ENCODE measurements at places on chromosomes 7 and 10.

- no peak for DNase-seq
Observed at GRCh38 chr7:29300026-29300480, 105.5 kb downstream of the CHN2 start.

GRCh38 chr10:35355971-35356724 is 19.8 kb downstream of the CCNY start:
- DNase-seq = no peak

GRCh38 chr10:24908793-24909423 is 43.5 kb downstream of the PRTFDC1 start:
- DNase-seq = peak; percentile 85

- no peak for DNase-seq
Observed at GRCh38 chr10:132005147-132005546, 23.4 kb upstream of the BNIP3 start.

GRCh38 chr10:17213646-17214349 is 12.3 kb upstream of the TRDMT1 start:
- DNase-seq = peak; percentile 91

GRCh38 chr10:23521735-23522134 is 82.9 kb downstream of the OTUD1 start:
- DNase-seq = no peak

DNA sequence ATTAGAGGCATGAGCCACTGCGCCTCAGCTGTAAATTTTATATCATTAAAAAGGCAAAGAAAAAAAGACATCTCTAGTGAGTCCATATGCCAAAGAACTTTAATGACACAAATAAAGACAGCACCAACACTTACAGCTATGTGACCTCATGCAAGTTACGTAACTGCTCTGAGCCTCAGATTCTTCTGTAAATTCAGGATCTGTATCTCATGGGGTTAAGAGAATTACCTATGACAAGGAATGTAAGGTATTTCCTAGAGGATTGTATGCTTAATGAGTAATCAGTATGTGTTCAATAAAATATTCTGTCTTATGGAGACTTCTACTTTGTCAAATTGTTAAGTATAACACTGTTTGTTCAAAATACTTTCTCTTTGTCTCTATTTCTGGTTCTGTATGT is 274.0 kb upstream of the GLI3 start:
- DNase-seq = no peak

- DNase-seq = no peak
Observed at GRCh38 chr10:23820792-23821191, 381.9 kb downstream of the OTUD1 start.

DNA sequence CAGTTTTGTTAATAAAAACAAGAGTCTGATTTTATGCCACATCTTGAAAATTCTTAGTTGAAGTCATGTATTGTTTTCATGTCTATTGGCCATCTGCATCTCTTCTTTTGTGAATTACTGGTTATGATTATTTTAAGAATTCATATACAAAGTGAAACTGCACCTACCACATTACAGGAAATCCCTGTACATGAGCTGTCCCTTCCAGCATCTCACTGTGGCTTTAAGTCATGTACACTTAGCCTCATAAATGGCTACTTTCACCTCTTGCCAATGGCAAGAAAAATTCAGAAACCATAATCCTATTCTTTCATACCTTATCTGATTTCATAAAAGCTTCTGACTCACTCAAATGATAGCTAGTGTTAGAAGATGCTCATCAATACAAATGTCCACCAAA is 48.6 kb downstream of the CRTAC1 start:
- no peak for DNase-seq

DNA sequence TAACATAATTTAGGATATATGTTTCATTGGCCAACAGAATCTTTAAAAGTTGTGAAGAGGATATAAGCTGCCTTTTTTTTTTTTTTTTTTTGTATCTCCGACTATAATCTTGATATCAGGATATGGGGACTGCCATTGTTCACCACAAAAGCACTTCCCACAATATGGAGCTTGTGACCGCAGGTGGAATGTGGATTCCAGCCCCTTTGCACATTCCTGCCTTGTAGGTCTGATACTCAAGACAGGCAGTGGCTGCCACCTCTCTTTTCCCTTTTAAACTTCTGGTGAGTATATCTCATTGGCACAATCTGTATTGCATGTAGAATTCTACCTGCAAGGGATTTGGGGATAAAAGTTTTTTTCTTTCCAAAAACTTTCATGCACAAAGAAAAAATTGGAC is 272.7 kb upstream of the VWC2 start:
- no peak for DNase-seq

- no peak for DNase-seq
Observed at GRCh38 chr7:20238754-20239324, 21.7 kb upstream of the MACC1 start.

DNA sequence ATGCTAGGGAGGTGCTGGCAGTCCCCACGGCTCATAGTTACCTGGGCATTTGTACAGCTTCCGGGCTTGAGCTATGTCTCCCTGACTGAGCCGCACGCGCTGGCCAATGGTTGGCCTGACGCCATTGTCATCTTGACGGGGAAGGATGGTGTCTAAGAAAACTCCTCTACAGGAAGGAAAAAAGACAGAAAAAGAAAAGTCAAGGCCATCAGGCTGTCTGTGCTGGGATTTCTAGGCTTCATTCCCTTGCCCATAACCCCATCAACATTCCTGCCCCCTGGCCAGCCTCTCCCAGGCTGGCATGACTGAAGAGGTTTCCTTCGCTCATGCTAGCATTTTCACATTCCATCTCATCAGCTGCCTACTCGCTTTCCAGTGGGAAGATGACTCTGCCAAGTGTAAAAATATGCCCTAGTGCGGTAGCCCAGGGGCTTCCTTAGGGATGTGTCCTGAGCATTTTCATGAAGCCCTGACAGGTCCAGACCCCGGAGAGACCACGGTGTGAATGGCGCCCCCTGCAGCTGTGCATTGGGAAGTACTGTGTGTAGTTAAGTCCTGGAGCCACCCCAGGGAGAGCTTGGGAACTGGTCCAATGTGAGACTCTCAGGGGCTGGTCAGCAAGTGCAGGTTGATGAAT is 54.5 kb upstream of the OPALIN start:
- DNase-seq = no peak

DNA sequence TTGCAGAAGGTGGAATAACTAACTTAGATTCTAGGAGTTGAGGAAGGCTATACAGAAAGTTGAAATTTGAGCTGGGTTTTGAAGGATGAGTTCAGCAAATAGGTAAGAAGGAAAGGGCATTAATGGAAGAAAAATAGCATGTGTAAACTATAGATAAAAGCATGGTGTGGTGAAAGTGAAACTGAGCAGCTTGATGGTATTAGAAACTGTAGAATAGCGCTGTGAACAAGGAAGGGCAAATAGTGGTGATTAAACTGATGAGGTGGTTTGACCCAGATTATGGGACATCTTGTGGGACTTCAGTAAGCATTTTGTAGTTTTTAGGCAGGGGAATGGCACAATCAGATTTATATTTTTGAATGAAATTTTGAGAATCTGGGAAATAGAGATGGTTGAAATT is 90.5 kb downstream of the EXOC6 start:
- DNase-seq = no peak

DNA sequence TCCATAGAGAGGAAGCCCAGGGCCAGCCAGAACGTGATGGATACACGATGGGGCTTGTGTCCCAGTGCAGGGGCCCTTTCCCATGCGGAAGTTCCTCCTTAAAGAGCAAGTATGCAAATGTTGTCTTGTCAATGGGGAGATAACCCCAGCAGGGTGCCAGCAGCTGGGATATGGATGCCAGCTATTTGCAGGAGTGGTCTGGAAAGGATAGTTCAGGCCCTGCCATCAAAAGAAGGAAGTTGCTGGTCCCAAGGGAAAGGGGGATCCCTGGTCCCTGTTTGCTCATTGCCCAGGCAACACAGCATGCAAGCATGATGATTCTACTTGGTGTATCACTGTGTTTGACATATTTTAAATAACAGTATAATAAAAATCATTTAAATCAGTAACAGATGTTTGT is 73.1 kb upstream of the HECW1 start:
- no peak for DNase-seq

Measured in RKO (cell line).